Hematopoietic multipotent progenitor cell treated with erythropoietin and hydrocortisone succinate and interleukin-3 and kit ligand, for 8 days (in vitro differentiated cells): ENCODE measurements at places on chromosomes 16 and 17.

GRCh38 chr17:6639014-6639585 is 1.4 kb downstream of the KIAA0753 start:
- DNase-seq = no peak

GRCh38 chr16:66228792-66229191 is 137.7 kb upstream of the CDH5 start:
- DNase-seq = no peak

DNA sequence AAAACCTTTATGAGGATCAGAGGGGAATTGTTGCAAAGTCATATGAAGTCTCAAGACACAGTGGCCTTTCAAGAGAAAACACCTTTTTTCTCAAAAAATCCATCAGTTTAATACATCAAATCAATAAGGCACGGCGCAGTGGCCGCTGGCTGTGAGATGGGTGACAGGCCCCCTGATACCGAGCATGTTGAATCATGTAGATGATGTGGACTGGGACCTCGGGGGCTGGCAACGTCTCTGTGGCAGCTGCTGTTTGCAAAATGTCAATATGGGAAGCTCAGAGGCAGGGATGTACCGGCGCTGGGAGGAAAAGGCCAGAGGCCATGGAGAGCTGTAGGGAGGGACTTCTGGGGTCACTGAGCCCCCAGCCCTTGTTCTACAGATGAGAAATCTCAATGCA is 169.1 kb downstream of the GSG1L start:
- DNase-seq = no peak

DNA sequence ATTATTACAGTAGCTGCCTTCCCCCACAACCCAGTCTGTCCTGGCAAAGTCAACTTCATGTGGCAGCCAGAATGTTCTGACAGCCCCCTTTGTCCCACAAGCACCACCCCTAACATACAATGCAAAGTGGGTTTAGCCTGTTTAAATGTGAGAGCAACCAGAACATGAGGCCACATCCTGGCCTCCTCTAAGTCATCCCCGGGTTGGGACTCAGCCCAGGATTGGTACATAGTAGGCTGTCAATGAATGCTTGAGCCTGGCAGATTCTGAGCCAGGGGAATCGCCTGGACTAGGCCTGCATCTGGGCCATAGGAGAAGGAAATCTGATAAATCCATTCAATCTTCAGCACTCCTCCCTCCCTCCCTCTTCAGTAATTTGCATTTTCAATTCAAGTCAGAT is 4.3 kb upstream of the ITGA3 start:
- DNase-seq = no peak

DNA sequence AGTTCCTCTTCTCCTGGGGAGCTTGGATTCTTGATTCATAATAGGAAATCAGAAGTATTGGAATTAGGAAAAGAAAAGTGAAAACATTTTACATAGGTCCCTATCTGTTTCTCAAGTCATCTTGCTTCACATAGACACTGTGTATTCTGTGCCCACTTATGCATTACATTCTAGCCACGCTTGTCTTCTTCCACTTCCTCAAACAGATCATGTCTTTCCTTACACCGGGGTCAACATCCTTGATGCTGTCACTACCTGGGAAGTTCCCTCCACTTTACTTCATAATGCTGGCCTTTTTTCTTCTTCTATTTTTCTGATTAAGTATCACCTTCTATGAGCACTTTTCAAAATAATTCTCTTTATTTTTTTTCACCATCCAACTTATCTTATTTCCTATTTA is 606.4 kb upstream of the CDH8 start:
- DNase-seq = no peak

DNA sequence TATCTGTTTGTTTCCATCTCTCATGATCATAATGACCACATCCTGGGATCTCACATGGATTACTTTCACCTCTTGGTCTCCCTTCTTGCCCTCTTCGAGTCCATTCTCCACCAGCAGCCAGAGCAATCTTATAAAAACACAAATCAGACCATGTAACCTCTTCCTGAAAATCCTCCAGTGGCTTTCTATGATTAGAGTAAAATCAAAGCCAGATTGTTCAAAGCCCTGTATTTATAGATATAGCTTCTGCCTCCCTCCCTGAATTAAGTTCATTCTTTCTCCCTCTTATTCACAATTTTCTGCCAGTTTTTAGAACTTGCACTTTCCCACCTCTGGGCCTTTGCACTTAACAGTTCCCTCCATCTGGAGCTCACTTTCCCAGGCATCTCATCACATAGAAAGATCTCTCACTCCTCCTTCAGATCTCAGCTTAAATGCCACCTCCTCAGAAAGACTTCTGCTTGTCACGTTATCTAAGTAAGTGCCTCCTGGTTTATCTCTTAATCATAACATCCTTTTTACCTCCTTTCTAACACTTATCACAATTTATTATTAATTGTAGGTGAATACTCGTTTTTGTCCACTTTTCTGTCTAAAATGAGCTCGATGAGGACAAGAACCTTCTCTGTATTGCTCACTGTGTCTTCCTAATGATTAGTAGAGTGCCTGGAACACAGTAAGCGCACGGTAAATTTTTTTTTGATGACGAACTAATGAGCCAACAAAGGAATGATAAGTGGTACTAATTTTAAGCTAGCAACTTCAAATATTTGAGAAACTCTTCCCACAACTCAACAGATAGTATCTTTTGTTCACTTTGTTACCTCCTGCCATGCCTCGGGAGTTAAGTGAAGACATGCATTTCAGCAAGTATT is 80.5 kb downstream of the CYB561 start:
- DNase-seq = no peak

GRCh38 chr16:84414789-84415326 is 46.5 kb downstream of the ATP2C2 start:
- DNase-seq = no peak

- no peak for DNase-seq
Observed at GRCh38 chr16:6124136-6124535, 1026.5 kb upstream of the EEF2KMT start.

DNA sequence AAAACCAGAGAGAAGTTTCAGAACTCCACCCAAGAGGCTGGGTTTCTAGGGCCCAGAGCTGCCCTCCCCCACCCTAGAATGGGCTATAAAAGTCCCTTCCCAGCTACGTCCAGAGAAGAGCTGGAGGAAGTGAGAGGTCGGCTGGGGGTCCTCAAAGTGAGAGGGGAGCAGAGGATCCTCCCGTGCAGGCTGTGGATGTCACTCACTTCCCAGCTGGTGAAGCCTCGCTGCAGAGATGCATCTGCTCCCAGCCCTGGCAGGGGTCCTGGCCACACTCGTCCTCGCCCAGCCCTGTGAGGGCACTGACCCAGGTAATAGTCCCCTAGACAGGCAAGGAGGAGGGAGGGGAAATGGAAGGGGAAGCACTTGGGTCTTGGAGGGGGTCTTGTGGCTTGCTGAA is at the start of gene EPX:
TSS of gene EPX (plus strand) at position 115 of the 400 bp plus-strand sequence. CDS start at position 236, 121 bp downstream.
- DNase-seq = no peak

GRCh38 chr17:17364338-17364667 is 61.1 kb downstream of the NT5M start:
- no peak for DNase-seq

GRCh38 chr16:89708481-89708931 is 7.0 kb upstream of the SPATA2L start:
- DNase-seq = peak; percentile 23

DNA sequence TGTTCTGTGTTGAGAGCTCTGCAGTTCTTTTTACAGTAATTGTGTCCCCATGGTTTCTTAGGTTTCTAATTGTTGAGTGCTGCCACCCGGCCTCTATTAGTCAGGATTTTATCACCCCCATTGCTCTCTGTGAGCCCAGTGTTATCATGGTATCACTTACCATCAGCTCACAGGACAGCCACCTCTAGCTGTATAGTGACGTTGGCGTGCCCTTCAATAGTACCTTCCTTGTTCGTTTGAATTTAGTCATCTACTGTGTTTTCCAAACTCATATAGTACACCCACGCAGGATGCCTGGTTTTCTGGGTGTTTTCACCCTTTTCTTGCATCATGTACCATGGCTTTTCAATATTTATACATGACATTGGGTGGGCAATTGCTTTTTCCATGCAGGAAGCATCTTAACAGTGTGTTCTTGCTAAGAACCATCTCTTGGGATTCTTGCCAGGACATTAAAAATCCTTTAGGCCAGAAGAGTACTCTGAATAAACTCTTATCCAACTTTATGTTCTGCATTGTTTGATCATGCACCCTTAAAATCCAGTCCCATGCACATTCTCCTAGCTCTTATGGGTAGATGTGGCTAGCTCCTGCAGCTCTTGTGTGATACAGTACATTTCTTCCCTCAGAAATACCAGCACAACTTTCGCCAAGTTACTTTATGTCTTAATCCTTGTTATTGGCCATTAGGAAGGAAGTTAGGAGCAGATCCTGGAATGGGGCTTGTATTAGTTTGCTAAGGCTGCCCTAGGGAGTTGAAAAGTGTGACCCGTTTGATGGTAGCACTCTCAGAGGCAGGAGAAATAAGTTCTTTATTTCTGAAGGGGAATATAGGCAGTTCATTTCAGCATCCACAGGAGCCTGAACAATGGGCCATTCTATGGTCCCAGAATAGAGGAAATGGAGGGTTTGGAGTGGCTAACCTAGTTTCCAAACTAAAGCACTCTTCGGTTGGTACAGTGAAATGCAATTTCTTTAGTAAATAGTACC is 11.3 kb upstream of the ABCA10 start:
- no peak for DNase-seq

- no peak for DNase-seq
Observed at GRCh38 chr17:42849451-42850181, 1.4 kb upstream of the AOC3 start.

DNA sequence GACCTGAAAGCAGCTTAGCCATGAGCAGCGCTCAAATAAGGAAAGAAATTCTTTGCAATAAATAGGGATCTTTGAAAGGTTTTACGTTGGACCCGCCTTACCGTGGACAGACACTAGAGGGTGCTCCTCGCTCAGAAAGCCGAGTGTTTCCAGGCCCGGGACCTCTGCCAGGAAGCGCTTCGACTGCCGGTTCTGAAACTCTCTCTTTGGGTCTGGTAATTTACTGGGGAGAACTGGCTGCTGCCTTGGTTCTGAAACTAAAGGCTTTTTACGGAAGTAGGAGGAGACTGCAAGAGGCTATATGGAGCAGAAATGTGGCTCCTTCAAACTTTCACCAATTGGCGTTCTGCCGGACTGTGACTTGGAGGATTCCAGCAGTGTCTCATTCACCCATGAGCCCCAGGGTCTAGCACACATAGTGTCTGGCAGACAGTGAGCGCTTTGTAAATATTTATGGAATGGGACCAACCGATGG is 45.6 kb upstream of the HOXB9 start:
- DNase-seq = peak; percentile 67

DNA sequence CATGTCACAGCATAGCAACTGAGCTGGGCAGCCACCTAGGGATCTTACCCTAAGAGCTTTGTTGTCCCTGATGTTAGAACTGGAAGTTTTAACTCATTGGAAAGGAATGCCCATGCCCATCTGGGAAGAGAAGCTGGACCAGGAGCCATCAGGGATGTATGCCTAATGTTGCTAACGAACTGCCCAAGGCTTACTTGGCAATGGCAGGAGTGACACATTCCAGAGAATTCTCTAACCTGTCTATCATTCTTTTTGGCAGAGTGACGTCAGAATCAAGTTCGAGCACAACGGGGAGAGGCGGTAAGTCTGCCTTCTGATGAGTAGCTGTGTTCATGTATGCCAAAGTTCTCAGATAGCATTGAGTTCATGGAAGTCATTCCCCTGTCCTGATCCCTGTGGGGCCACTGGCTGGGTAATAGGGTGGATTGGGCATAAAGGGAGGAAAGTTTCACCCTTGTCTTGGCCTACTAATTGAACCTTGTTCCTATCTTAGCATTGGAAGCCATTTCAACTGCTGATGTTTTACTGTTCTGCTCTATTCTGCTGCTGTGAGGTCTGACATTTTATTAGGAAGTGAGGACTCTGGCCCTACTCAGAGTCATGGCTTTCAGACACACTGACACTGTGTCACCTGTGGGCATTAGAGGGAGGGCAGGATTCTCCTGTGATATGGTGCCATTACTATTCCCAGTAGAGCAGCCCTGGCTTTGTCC is 23.7 kb downstream of the MAP3K3 start:
- DNase-seq = no peak

GRCh38 chr17:8468127-8468526 is 32.4 kb downstream of the NDEL1 start:
- DNase-seq = no peak

DNA sequence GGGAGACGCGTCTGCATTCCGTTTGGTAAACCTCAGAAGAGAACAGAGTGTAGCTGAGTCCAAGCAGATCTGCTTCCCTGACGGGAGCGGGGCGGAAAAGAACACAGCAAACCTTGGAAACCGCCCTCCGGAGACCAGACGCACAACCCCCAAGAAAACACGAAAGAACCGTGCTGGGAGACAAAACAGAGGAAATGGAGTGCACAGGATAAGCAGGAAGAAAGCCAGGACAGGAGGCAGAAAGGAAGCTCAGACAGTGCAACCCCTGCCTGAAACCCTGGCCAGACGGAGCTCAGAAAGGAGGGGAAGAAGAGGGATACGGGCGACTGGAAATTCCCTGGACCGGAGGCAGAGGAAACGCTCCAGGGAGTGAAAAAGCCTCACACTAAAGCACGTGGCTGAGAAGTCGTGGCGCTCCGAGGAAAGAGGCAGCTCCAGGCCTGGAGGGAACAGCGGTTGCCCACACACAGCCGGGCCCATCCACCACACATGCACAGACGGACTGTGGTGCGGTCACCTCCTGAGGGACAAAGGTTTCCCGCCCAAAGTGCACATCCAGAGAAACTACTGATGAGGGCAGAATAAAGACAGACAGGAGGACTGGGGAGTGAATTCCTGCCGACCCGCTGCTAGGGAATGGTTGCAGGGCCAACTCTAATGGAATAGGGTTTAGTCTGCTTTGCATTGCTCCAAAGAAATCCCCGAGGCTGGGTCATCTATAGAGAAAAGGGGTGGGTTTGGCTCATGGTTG is 10.2 kb downstream of the DPEP1 start:
- no peak for DNase-seq

DNA sequence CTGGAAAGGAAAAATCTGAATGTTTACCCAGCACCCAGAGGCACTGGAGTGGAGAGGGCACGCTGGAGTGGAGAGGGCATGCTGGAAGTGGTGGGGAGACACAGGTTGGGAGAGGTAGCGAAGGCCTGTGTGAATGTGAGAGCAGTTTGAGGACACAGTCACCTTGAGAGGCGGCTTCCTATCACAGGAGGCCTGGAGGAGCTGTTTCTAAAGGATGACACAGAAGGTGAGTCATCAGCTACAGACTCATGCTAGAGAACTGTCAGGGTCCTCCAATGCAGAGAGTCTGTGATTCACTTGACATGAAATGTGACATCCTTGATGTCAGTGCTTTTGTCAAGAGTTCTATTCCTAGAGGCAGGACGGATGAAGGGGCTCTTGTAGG is 13.8 kb downstream of the CTRL start:
- DNase-seq = no peak
